ENCODE measurements at places on chromosomes 1 and 21.
A peak's percentile ranks its signal among the peaks of the same experiment; 100 is the strongest.

GRCh38 chr1:172818841-172819527, 160.1 kb downstream of the FASLG start:
- DNase-seq, result peak; percentile 99

DNA sequence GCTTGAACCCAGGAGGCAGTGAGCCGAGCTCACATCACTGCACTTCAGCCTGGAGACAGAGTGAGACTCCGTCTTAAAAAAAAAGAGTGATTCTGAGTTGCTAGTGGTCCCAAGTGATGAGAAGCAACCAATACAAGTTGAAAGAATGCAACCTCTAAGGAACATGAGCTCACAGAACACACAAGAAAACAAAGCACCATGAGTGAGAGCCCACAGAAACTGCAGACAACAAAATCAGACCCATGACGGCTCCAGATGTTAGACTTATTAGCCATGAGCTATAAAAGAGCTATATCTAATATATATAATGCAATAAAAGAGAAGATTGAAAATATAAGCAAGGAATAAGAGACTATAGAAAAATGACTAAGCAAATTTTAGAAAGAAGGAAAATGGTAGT, 50.0 kb downstream of the MATN1 start:
- DNase-seq, result no peak

DNA sequence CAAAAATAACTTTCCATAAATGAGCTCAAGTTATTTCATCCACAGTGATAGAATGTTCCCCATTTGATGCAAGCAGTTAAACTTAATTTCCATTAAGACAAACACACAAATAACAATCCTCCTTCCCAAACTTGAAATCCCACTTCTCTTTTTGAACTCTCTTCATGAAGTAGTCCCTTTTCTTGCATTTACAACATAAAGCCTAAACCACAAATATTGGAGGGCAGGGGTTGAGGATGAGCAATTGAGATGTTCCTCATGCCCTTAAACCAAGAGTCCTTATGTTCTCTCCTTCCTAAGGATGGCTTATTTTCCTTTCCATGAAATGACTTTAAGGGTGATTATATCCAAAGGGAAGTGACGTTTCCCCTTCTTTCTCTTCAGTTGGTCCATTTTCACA, 228.8 kb downstream of the DISC1 start:
- no peak for DNase-seq

DNA sequence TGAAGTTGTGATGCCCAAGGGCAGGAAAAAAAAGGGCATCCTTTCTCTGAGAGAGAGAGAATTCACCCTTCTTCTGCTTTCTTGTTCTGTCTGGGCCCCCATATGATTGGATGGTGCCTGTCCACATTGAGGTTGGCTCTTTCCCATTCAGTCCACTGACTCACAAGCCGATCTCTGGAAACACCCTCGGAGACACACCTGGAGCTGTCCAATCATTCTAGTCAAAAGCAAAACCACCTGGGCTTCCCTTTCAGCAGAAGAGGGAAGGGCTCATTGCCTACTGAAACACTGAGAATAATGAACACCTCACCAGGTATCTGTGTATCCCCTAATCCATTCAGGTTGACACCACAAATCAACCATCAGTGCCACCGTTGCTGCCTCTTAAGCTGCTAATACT, 103.7 kb upstream of the GNG12 start:
- no peak for DNase-seq

DNA sequence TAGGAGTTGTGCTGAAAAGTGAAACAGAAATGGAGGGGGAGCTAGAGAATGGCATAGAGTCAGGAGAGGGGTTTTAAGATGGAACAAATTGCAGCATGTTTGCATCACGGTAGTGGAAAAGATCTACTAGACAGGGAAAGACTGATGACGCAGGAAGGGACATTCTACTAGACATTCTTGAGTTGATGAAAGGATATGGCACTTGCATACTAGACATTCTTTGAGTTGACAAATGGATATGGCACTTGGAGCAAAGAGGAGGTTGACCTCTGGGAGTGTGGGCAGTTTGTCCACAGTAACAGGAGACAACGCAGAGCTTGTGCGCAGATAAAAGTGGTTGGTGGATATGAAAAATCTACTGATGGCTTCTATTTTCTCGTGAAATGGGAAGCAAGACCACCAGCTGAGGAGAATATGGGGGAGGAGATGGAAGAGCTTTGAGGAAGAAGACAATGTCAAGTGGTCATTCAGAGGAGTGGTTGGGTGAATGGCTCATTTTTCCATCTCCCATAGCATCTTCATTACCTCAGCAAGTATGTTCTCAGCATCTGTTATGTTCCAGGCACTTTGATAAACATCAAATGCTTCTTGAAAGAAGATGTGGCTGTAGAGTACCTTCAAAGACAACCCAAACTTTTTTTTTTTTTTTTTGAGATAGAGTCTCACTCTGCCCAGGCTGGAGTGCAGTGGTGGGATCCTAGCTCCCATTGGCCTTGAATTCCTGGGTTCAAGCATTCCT, 2.4 kb upstream of the CTPS1 start:
- DNase-seq, result no peak

DNA sequence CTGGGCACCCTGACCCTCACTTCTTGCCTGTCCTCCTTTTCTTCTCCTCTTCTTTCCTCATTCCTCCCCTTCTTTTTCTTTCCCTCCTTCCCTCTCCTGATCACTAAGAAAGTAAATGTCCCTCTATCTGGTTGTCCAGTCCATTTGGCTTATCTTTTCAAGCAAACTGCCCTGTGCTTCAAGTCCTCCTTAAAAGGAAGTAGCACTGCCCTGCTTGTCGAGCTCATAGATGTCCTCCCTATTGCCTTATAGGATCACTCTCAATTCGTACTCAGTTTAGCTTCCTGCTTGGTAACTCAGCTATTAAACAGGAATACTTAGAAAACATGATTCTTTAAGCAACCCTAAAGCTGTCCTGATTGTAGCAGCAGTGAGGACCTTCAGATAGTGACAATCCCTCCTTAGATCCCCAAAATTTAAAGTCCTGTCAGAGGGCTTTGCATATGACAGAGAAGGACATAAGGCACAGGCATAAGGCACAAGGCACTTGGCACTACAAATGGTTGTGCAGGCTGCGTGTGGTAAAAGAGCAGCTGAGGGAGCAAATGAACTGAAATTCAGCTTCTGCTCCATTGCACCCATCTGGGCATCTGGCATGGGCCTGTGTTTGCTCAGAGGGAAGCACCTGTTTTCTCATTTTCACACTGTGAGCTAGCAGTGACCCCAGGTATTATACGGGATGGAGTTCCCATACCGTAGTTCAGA, 26.1 kb upstream of the SLAMF6 start:
- peak; percentile 91 for DNase-seq

DNA sequence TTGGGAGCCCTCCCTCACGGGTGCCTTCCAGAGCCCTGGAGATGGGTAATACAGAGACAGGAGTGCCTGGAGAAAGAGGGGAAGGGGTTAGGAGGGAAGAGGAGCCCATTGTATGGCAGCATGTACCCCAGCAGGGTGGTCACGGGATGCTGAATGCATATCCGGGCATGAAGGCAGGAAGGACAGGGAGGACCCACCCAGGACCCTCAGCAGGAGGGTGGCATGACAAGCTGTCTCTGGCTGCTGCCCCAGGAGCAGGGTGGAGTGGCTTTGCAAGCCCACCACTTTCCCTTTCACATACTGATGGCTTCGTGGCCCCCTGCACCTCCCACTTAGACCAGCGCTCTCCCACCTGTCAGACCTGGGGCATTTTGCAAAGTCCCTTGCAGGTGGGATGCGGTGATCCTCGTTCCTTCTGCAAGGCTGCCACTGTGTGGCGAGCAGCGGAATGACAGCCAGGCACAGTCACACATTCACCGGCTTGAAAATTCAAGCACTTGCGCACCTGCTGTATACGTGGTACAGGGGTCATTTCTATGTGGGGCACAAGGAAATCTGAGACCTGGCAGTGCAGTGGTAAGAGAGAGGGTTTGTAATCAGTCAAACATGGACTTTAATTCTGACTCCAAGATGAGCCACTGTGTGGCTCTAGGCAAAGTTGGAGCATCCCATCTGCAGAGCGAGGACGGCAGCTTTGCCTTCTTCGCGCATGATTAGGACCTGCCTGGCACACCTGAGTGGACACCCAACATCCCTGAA, 53.2 kb upstream of the TMEM51 start:
- no peak for DNase-seq

DNA sequence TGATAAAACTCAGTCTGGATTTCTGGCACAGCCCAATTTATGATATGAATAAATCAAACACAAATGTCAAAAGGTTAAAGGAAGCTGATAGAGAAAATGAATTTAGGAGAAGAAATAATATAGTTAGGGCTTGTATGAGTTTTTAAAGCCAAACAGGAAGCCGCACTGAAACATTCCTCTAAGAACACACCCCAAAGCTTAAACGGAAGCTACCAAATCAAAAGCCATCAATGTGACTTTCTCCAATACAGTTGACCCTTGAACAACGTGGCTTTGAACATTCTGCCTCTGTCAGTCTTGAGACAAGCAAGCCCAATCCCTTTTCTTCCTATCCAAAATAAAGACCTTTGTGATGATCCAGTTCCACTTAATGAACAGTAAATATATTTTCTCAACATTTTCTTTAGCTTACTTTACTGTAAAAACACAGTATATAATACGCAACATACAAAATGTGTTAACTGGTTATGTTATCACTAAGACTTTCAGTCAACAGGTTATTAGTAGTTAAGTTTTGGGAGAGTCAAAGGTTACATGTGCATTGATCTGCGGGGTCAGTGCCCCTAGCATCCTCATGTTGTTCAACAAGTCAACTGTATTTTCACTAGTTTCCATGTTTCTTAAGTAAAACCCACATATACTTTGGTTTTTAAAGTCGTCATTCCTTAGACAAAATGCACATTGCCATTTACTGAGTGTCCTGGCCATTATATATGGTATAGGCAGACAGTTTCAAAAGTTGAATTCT, 11.2 kb downstream of the SERBP1 start:
- DNase-seq, result no peak

GRCh38 chr1:27678747-27679146, 6.8 kb upstream of the IFI6 start:
- no peak for DNase-seq

GRCh38 chr1:25572708-25573590, 29.5 kb downstream of the LDLRAP1 start:
- DNase-seq, result no peak

DNA sequence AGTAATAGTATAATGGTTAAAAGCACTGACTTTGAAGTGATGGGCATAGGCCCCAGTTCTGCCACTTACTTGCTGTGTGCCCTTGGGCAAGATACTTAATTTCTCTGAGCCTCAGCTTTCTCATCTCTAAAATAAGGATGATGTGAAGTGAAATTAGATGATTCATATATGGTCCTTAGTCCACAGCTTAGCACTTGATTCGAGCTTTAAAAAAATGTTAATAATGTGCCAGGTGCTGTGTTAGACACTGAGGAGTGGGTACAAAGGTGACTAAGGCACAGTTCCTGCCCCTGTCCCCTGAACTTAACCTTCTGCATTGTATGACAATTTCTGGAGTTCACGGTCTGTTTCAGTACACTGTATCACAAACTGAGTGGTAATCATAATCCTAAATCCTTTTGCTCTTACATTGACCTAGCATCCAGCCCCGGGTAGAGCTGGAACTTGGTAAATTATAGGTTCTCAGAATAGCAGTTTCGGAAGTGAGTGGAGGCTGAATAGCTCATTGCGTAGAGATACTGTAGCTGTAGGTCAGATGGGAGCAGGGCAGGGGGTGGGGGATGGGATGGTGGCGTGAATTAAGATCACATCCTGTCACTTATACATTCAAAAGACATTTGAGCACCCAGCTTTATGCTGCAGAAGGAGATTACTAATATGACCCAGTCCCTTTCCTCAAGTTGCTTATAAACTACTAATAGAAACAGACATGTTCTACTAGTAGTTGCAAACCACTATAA, 1.5 kb downstream of the ZNF691 start:
- DNase-seq, result no peak

- no peak for DNase-seq
These were observed 123.3 kb upstream of the USP24 start for GRCh38 chr1:55338448-55338820.

DNA sequence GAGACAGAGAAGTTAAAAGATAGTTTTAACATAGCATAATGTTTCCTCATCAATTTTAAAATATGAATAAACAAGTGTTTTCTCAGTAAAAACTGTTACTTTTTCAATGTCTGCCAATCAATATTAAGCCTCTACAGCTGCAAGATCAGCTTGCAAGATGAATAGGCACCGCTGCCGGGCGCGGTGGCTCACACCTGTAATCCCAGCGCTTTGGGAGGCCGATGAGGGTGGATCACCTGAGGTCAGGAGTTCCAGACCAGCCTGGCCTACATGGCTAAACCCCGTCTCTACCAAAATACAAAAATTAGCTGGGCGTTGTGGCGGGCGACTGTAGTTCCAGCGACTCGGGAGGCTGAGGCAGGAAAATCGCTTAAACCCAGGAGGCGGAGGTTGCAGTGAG, 54.8 kb upstream of the SH3GLB1 start:
- DNase-seq, result no peak

DNA sequence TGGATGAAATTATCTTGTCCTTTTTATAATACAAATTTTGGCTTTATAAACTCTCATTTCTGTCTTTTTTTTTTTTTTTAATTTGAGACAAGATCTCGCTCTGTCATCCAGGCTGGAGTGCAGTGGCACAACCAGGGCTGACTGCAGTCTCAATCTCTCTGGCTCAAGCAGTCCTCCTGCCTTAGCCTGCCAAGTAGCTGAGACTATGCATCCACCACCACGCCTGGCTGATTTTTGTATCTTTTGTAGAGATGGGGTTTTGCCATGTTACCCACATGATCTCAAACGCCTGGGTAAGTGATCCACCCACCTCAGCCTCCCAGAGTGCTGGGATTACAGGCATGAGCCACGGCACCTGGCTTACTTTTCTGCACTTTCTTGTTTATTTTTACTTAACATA, 7.5 kb downstream of the TOR1AIP1 start:
- DNase-seq, result no peak

DNA sequence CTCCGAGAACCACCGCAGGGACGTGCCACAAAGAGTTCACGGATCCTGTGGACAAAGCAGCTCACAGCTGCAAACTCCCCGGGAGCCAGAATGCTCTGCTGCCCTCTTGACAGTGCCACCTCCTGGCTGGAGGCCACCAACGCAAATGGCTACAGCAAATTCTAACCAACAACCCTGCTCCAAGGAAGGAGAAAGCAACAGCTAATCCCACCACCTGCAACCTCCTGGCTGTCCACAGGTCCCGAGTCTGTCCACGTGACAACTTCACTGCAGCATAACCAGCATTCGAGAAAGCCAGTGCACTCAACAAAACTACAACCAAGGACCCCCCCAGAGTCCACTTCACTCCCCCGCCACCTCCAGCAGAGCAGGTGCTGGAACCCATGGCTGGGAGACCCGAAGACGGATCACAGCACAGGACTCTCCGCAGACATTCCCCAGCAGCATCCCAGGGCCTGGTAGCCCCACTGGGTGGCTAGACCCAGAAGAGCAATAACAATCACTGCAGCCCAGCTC, 17.3 kb downstream of the POFUT2 start:
- no peak for DNase-seq

DNA sequence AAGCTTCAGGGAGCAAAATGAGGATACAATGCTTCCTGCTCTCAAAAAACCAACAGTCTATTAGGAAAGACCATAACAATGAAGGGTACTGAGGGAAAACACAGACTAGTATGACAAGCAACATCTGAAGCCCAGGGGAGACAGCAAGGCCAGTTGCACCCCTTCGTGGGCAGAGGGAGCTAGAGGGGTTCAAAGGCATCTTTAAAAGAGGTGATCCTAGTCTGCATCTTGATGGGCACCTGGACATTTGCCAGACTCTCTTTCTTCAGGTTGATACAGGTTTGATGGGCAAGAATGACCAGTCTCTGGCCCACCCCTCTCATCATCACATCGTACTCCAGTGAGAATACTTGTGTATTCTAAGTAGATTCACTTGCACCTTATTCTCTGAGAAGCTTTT, 177.7 kb downstream of the VAV3 start:
- DNase-seq, result no peak

- no peak for DNase-seq
These were observed 185.0 kb downstream of the PCP4 start for GRCh38 chr21:40052276-40052675.

Data from GM12878 (cell line).